ENCODE measurements at places on chromosomes 4 and X.

GRCh38 chr4:69239557-69240168 is 25.1 kb upstream of the UGT2B11 start:
- no peak for DNase-seq

- DNase-seq = no peak
Measured at GRCh38 chr4:22906045-22906444, 213.3 kb downstream of the GBA3 start.

DNA sequence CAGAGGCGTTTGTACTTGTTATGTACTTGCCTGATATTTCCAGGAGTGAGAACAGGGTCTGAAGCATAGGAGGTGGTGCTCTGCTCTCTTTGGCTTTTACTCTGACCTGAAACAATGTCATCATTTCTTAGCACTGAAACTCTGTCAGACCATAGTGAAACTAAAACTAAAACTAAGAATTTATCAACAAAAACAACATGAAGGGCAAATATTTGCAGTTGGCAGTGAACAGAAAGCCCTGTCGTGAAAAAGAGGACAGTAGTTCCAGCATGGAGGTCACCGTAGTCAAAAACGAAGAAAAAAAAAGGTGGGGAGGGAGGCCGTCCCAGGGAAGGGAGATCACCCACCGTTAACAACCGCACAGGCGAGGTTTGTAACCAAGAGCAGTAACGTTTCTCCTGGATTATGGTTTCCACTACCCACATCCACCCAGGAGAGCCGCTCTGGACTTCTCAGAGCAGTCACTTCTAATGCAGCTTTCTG is 97.5 kb downstream of the ANK2 start:
- no peak for DNase-seq

DNA sequence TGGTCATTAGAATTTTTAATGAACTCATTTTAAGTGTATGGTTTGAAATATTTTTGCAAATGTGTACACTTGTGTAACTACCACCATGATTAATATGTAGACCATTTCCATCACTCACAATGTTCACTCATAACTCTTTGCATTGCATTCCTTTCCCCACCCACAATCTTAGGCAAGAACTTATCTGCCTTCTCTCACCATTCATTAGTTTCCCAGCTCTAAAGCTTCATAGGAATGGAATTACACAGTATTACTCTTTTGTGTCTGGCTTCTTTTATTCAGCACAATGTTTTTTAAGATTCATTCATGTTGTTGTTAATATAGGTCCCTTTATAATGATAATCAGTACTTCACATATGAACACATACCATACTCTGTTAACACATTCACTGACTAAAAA is 106.1 kb downstream of the ARAP2 start:
- no peak for DNase-seq

- no peak for DNase-seq
Measured at GRCh38 chrX:24876530-24877287, 139.1 kb downstream of the ARX start.

GRCh38 chr4:128295255-128295654 is 7.6 kb upstream of the PGRMC2 start:
- DNase-seq = no peak

- no peak for DNase-seq
Measured at GRCh38 chr4:71713611-71714203, 70.2 kb downstream of the GC start.

- DNase-seq = no peak
Measured at GRCh38 chr4:55132775-55133174, 7.4 kb upstream of the KDR start.

GRCh38 chr4:58136604-58137003 is 1026.4 kb upstream of the IGFBP7 start:
- no peak for DNase-seq

DNA sequence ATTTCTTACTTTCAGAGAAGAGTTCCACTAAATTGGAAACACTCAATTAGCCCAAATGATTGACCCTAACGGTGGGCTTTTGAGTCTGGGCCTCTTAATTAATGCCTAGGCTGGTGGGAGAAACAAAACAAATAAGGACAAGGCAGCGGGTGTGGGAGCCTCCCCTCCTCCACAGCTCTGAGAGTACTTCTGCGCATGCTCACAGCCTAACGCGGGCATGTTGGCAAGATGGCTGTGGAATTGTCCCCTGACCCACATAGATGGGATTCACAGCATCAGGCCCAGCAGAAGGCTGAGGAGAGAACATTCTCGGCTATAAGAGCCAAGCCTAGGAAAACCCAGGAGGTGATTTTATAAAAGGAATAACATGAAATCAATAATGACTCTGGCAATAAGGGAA is 230.1 kb downstream of the HS6ST2 start:
- DNase-seq = no peak

- DNase-seq = no peak
Measured at GRCh38 chrX:138745196-138745595, 33.7 kb upstream of the FGF13 start.

DNA sequence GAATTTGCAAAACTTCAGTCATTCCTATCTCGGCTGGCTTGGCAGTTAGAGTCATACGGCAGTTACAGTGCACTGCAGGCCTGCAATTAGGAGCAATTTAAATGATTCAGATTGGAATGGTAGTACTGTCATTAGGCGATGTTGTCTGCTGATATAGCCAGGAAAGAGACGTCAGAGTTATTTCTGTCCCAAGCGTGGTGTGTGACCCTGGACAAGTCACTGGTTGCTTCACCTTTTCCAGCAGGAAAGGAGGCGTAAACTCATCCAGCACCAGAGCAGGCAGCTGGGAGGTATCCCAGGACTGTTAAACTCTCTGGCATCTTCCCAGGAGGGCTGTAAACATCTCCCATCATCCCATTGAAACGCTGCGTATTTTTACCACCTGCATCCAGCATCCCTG is 836 bp upstream of the LNX1 start:
- no peak for DNase-seq

- DNase-seq = no peak
Measured at GRCh38 chr4:168955674-168956073, 54.4 kb downstream of the CBR4 start.

DNA sequence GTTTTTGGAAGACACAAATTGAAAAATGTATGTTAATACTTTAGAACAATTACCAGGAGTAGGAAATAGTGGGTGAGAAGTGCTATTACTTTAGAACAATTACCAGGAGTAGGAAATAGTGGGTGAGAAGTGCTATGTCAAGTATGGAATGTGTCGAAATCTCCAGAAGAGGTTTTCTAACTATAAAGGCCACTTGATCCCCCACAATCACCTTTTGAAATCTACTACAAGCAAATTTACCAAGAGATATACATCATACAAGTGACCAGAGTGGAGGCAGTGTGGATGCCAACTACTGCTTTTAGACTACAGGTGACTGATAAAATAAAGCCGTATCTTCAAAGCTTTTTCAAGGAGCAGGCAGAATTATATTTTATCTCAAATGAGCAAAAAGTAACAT is 43.1 kb downstream of the MAB21L2 start:
- DNase-seq = no peak

DNA sequence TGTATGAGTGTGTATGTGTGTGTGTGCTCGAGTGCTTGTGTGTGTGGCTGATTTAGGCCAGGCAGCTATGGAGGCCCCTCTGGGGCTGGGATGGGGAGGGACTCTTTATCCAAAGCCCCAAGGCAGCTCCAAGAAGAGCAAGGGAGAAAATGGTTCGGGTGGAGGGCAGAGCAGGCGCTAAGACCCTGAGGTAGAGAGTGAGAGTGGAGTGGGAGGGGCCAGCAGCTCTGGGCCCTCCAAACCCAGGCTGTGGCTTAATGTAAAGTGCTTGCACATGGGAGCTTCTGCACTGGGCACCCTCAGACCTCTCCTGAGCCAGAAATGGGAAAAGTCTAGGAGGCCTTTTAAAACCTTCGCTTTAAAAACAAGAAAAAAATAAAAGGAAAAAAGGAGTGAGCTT is 233.5 kb upstream of the PSAPL1 start:
- no peak for DNase-seq

GRCh38 chr4:25117274-25117673 is 43.0 kb downstream of the SEPSECS start:
- no peak for DNase-seq

DNA sequence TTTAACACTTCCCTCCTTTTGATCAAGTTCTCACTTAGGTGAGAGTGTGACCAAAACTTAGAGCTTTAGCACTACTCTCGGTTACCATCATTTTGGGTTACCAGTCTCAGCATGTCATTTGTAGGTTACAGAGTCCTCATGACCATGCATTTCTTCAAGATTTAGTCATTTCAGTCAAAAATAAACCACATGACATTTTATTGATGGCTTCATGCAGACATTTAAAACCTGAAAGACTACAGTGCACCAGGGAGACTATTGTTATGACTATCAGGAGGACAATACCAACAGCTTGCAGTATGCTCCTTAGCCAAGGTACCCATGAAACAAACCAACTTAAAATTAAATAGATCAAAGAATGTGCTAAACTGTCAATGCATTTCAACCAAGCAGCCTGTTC is 498.1 kb upstream of the FSTL5 start:
- no peak for DNase-seq

GRCh38 chrX:129771266-129771995 is 8.3 kb upstream of the SASH3 start:
- DNase-seq = no peak

- no peak for DNase-seq
Measured at GRCh38 chr4:137762591-137762990, 230.3 kb upstream of the PCDH18 start.

DNA sequence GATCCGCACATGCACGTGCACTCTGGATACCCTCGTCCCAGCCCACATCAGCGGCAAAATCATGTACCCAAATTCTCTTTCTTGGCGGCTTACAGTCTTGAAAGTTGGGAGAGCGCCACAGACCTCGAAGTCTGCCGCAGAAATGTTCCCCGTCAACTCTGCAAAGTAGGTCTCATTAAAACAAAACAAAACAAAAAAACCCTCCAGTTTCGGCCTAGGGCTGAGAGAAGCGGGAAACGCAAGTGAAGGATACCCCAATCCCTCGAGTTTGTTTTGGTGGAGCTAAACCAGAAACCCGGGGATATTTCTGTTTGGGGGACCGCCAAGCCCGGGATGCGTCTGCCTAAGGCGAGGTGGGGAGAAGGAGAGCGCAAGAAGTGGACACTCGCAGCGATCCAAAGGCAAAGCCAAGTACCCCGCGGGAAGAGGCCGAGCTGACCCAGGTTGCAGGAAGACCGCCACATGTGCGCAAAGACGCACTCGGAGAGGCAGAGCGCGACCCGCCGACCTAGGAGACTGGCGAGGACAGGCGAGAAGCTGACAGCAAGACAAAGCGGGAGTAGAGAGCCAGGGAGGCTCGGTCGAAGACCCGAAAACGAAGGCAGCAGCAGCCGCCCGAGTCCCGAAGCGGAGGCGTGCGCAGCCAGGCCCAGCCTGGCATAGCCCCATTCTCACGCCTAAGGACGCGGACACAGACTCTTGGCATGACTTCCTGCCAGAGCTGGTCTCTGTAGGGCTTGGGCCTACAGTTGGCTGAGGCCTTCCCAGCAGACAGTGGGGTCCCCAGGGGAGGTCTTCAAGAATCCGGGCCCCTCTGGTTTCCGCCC is 49.6 kb upstream of the BCOR start:
- no peak for DNase-seq

DNA sequence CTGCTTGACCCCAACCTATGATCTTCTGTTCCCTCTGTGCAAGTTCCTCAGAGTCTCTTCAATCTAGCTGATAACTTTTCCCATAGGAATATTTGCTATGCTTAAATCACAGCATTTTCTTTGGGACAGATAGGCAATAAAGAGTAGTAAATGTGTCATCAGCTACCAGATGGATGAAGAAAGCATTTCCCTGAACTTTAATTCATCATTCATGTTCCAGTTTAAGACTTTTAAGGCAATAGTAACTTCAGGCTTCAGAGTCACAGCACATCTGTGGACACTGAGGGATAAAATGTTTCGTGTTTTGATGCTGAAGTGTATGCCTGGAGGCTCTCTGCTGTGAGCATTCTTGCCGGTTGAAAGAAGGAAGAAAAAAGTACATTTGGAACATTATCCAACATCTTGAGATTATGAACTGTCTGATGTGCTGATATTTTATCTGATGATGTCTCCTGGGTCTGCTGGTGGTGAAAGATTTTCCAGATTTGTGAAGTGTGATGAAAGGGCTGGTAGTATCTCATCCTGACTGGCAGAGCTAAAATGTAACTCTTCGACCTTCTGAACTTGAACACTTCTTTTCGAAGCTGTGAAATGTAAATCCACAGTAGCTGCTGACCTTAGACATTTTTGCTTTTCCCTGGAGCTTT is 133.7 kb downstream of the DCLK2 start:
- DNase-seq = no peak

- no peak for DNase-seq
Measured at GRCh38 chrX:123392921-123393320, 208.8 kb downstream of the GRIA3 start.

- DNase-seq = no peak
Measured at GRCh38 chrX:52220936-52221335, 36.2 kb downstream of the MAGED4 start.

DNA sequence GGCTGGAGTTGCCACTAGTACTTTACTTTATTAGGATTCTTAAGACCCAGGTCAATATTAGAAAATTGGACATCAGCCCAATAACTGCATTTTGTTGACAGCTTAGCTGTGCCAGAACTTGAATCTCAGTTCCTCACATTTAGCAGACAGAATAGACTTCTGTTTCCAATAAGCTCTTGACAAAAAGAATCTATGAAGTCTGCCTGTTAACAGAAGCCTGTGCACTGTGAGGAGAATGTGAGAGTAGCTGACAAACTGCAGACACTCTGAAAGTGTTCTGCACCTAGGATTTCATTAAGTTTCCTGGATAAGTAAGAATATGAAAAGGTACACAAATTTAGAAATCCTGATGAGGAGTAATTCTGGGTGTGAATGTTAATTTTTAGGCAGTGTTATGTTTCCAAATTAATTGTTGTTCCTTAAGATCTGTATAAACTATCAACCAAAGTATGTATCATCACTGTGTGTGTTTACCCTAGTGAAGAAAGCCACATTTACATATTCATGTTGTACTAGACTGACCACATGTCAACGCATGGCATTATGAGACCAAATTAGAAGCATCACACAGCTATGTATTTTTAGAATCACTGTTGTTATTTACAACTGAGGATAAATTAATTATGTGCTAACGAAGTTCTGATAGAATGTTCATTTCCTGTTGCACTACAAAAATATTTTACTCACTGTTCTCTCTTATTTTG is 756.4 kb upstream of the IGFBP7 start:
- DNase-seq = no peak

- DNase-seq = no peak
Measured at GRCh38 chr4:177301126-177301639, 8.5 kb upstream of the NEIL3 start.

DNA sequence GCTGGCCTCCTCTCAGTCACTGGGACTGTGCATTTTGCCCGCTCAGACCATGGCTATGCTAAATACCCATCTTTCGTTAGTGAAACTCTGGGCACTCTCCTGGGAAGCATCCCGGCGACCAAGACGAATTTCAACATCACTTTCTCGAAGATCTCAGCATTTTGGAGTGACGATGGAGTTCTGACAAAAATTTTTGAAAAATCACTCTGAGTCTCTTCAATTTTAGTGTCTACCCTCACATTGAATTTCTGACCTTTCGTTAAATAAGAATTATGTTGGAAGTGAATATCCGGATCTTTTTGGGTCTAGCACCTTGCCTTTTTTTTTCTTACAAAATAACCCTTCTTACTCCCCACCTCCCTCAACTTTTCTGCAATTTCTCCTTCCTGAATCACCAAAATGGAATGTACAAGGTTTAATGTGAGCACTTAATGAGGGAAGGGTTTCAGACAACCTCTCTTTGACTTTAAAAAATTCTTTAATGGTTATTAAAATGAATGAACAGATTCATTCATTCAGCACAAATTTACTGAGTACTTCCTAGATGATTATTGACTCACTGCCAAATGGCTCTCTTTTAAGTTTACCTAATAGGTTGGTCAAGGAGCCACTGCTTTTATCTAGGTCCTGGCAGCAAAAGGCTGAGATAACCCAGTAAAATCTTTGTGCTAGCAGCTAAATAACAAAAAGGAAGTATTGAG is 746 bp upstream of the AADAT start:
- no peak for DNase-seq

All from heart left ventricle (tissue), 16 donors.